ENCODE measurements at places on chromosomes 4 and X. TPM values are rescaled to one million over a fixed set of nuclear protein-coding genes. Genes with fewer than 3 reads are reported as not detected.

DNA sequence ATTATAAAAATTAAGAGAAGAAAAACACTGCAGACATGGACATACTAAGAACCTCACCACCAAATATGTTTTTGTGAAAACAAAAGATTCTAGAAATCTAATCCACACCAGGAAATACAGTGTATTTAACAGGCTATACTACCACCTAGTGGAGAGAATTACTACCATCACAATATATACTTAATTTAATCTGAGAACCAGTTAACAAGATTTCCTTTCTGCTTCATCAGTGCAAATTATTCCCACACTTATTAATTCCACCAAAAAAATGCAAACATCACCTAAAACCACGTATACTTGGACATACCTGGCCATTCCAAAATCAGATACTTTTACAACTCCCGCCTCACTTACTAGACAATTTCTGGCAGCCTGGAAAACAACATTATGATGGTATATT is 7.0 kb upstream of the TXK start:
- DNase-seq: no peak

DNA sequence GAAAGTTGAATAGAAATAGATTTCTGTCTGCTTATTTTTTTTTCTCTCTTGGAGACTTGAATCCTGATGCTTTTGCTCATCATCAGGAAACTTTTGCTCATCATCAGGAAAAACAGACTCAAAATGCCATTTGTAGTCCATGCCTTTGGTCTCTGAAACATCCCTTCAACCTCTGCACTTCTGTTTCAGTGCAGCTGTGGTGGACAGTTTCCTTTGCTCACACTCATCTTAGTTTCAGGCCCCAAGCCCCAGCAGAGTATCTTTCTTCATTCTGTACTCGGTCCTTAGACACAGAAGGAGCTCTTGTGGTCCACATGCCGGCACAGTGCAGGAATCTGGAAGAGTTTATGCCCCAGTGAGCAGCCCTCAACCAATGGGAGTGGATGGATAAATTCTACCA is 337.9 kb downstream of the PPP3CA start:
- DNase-seq: no peak

DNA sequence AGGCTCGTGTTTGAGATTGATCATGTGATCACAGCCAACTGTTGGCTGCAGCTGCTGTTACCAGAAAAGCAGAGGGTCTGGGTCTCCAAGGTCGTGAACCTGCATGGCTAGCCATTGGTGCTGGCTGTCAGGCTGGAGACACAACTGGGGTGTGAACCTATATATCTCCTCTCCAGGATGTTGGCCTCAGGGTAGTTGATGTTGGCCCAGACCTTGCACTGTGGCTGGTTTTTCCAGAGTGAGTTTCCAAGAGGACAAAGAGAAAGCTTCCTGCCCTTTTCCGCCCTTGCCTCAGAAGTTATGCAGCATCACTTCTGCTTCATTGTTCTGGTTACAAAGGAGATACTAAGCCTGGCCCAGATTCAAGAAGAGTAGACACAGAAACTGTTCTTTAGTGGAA is 607.8 kb upstream of the HS3ST1 start:
- no peak for DNase-seq

- DNase-seq: no peak
These were observed 2.9 kb upstream of the UNC5C start for GRCh38 chr4:95551653-95552052.

DNA sequence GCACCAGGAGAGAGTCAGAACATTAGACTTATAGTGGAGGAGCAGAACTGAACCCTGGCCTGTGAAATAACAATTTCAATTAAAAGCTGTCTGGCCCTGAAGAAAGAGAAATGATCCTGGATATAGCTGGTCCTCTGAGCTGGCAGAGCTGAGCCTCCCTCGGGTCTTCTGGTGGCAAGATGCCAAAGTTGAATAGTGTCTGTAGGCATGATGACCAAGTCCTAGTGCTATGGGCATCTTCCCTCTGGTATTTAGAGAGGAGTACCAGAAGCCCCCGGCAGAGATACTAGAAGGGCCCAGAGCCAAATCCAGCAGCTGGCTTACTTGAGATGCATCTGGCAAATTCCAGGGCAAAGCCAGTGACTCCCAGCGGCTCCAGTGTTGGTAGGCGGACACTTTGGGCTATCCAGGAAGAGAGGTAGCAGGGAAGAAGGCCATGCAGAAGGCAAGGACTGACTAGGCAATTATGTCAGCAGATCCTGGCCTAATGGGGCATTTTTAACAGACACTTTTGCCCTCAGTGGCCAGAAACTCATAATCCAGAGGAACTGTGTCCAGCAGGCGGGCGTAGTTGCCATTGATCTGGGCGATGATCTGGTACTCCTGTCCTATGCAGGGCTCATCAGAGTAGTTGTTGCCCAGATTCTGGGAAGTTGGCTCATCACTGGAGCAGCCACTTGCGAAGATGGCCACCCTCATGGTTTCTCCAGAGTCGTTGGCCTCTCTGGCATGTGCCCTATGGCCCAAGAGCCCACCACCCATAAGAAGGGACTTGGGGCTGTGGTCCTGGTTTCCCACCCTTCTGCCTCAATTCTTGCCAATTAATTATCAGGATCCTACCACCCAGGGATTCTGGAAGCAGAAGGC is 17.9 kb downstream of the VSIG4 start:
- DNase-seq: no peak

DNA sequence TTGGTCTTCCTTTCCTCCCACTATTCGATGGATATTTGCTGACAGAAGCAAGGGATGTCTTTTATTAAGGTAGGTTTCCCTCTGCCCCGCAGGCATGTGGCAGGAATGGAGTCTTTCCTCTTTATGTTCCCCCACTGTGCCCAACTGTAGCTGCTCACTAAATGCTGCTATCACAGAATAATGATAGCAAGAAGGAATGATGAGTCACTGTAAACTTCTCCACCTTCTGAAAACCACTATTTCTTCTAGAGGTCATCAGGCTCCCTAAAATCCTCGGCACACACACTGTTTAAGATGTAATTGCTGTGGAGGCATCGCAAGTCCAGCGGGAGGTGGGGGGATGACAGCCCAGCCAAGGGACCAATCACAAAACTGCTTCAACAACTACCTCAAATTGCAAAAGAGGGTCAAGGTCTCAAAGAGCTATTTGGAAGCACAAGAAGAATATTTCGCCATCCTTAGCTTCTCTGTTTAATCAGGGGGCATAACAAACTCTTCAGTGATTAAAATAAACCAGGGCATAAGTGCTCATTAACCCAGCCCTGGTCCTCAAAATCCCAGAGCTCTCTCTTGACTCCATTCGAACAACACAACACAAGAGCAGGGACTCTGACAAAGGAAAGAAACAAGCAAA is 13.9 kb downstream of the QDPR start:
- DNase-seq: no peak

- DNase-seq: no peak
These were observed 595.0 kb upstream of the BOD1L1 start for GRCh38 chr4:14222377-14223029.

DNA sequence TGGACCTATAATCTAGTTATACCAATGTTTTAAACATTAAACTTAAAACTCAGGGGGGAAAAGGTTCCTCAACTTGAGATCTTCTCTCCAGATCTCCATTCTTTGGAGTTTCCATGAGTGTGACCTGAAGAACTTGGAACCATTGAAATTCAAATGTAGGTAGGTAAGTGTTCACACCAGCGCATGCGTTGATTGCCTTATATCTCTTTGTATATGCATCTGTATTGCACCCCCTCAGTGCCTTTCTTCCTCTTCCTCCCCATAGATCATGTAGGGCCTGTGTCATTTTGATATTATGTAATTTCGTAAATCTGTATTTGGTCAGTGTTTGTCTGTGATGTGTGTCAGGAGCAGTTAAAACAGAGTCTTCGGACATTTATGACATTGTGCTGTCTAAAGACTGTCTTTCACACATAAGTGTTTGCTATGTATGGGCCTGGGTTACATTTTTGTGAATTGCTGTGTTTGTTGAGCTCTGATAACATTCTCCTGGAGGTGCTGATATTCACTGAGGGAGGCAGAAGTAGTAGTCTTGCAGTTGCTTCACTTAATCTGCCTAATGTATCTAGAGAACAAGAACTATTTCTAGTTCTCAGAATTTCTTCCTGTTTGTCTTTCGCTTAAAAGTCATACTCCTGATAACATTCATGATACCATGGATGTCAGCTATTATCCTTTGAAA is 126.3 kb downstream of the RAP1GDS1 start:
- no peak for DNase-seq

DNA sequence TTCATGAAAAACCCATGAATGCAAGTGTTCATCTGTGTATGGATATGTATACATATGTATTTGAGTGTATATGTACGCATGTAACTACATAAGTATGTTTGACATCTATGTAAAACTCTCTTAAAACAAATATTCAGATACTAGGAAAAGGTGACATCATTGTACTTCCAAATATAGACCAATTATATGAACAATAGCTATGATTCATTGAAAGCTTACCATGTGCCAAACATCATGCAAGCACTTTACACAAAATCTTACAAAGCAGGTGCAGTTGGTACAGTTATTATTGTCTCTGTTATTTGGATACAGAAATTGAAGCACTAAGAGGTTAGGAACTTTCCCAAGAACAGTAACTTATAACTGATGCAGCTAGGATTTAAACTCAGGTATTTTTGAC is 21.4 kb downstream of the MAGEB17 start:
- DNase-seq: no peak

- DNase-seq: no peak
These were observed 66.7 kb downstream of the COQ2 start for GRCh38 chr4:83217721-83218522.

GRCh38 chrX:11509786-11510185 is 155.9 kb downstream of the ARHGAP6 start:
- DNase-seq: no peak

GRCh38 chr4:189505380-189505779 is 435.3 kb upstream of the FRG1 start:
- no peak for DNase-seq

DNA sequence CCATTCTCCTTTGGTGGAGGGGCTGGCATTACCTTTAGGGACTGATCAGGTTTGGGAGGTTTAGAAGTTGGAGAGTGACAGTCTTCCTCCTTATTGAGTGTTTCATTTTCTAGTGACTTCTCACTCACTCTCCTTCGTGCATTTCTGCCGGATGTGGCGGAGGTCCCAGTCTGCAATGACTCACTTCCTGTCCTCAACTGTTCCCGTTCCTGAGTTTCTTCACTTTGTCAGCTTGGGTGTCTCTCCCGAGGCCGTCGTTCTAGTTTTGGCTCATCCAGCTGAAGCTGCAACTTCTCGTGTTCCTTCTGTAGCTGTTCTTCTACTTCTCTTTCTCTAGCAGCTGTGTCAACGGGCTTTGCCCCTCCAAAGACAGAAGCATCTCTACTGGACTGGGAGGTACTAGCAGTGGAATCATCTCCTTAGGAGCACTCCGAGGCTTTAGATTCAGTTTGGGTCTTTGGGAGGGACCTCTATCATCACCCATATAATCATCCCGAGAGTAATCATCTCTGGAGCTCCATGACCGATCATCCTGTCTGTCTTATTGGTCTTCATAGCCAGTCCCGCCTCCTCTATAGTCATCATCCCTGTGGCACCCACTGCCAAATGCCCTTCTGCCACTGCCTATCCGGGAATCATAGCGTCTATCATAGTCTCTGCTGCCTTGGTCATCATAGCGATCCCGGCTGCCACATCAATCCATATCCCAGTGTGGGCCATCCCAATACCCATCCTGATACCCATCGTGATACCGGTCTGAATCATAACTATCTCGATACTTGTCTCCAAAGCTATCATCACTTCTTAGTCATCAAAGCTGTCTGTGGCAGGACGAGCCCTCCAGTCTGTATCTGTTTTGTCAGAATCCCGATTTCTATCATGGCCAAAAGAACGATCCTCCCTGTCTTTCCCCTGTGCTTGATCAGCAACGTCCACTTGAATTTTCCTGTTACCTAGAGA is 35.3 kb upstream of the VSIG4 start:
- DNase-seq: peak; percentile 76

DNA sequence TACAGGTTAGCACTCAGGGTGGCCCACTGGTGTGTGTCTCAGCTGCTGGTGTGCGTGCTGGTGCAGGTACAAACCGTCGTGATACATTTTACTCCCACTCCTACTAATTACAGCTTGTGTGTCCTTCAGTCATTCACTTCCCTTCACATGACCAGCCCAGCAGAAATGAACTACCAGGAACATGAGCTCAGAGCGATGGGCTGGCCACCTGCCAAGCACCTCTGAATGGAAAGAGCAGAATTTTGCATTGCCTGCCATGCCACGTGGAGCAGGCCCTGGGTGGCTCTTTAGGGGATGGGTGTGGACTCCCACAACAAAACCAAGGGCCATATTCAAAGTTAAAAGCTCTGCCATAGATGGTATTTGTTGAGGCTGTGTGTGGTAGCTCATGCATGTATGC is 58.9 kb upstream of the PGM2 start:
- peak; percentile 84 for DNase-seq

- DNase-seq: no peak
These were observed 390.0 kb downstream of the FAT4 start for GRCh38 chr4:125704726-125705125.

GRCh38 chr4:25030277-25031076 is at the start of gene LGI2:
Gene LGI2 (minus strand): TSS chr4:25030946. CDS start chr4:25030693, 253 bp downstream.
- peak; percentile 73 for DNase-seq

GRCh38 chrX:33970028-33970967 is 161.8 kb downstream of the FAM47A start:
- no peak for DNase-seq

DNA sequence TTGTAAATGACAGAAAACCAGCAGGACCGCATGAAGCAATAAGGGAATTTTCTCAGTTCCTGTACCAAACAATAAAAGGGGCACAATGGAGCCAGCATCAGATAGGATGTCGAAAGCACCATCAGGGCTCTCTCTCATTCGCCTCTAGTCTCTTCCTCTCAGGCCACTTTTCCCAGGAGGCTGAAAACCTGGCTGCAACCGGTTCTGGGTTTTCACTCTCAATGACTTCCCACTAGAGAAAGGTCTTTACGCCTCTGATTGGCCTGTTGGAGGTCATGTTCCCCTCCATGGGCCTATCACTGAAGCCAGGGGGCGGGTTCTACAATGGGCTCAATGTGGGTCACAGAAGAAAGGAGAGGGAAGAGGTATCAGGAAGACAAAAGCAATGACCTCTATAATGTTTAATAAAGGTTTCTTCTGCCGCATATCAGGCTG is 29.3 kb downstream of the ZNF827 start:
- DNase-seq: no peak

- DNase-seq: no peak
These were observed 845.2 kb downstream of the PCDH18 start for GRCh38 chr4:136687118-136687517.

- DNase-seq: no peak
These were observed 16.1 kb downstream of the MED14 start for GRCh38 chrX:40719218-40719617.

Gene TRIM2
- 27.6 TPM for total RNA-seq

Gene RBMXL3
- not detected for total RNA-seq

Gene PTPN13
- total RNA-seq: 12.7 TPM

Gene NWD2
- total RNA-seq: not detected

Gene AVPR2
- total RNA-seq: 4.6 TPM

Gene CT45A1
- total RNA-seq: not detected

Gene MAOB
- total RNA-seq: 44.7 TPM

Gene L1CAM
- total RNA-seq: 11.6 TPM

Gene CFAP99
- 0.13 TPM for total RNA-seq

Gene SMIM31
- not detected for total RNA-seq

Gene CASK
- 41.1 TPM for total RNA-seq

Gene EXOC1L
- not detected for total RNA-seq

Gene ALPK1
- 52.7 TPM for total RNA-seq

Gene MSX1
- total RNA-seq: 4.5 TPM

Gene GYPA
- total RNA-seq: 0.99 TPM
